ENCODE measurements at places on chromosomes 12 and 14.

DNA sequence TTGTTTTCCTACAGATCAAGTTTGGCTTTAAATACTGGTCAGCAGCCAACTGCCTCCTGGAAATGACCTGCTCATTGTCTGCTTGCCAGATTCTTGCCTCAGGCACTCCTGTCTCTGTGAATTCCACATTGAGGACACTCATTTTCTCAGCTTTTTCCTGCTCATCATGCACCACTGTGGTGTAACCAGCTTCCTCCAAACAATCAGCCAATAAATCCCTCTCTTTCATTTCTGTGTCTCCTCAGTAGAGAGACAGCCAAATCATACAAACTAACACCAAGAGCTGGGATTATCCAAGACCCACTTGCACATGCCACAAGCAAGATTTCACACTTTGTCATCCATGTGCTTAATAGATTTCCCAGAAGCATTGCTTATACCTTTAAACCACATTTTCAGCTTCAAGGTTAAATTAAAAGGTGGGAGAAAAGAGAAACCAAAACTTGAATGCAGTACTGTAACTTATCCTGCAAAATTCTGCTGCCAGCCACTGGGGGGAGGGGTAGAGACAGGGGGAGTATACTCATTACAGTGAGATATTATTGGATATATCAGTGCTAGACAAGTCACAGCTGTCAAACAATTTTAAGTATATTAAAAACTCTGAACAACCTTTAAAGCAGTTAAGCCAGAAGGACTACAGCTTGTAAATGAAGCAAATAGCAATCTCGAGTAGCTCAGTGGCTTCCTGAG is 105.0 kb downstream of the PPP2R5E start:
- DNase-seq = peak; percentile 71

DNA sequence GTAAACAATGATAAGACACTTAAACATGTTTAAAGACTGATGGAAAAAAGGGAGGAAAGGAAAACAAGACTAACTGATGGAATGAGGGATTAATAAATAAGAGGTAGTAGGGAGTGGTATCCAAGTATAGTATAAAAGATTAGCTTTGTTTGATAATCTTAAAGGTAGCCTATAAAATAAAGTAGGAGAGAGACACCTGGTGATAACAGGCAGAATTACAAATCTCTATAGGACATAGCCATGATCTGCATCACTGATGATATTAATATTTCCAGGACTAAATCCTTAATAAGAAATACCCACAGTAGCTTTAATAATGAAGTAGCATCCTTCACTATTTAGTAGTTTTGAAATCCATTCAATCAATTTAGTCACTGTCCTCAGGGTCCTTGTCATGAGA is 30.4 kb downstream of the DLGAP5 start:
- DNase-seq = no peak

GRCh38 chr14:46940611-46941010 is 289.0 kb upstream of the RPL10L start:
- DNase-seq = no peak

GRCh38 chr12:25063873-25064628 is 115.2 kb upstream of the BCAT1 start:
- DNase-seq = no peak

DNA sequence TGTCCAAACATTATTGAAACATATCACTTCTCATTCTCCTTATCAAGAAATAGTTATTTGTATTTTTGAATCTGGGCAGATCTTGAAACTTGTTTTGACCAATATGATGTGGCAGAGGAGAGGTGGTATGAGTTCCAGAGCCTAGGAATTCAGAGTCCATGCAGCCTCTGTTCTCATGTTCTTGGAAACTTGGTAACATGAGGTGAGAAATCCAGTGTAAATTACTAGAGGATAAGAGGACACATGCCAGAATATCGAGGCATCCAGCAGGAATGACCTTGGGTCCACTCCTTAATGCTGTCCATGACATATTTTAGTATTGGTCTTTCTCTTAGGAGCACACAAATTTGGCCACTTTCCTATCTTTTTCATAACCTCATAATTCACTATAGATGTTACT is 1374.6 kb downstream of the FSCB start:
- DNase-seq = no peak

DNA sequence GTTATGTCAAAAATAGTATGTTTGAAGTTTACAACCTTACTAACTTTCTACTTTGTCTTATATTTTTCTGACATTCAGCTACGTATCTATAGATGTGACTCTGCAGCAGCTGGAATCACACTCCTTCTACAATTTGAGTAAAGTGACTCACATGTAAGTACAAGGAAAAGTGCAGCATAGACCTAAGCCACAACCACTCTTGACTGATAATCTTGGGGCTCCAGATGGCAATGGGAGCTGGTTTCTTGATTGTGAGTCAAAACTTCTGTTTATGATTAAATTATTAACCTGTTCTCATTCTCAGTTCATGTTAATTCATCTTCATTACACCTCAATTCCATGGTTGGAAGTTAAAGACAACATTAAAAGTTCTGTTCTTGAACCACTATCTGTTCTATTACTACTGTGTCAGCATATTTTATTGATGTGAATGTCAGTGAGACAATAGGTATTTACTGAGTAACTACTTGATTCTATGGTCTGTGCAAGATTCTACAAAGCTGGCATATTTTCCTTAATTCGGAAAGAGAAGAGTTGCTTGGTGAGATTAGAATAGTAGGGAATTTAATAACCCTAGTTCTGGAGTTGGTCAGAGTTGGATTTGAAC is 112.9 kb downstream of the TSHR start:
- no peak for DNase-seq

DNA sequence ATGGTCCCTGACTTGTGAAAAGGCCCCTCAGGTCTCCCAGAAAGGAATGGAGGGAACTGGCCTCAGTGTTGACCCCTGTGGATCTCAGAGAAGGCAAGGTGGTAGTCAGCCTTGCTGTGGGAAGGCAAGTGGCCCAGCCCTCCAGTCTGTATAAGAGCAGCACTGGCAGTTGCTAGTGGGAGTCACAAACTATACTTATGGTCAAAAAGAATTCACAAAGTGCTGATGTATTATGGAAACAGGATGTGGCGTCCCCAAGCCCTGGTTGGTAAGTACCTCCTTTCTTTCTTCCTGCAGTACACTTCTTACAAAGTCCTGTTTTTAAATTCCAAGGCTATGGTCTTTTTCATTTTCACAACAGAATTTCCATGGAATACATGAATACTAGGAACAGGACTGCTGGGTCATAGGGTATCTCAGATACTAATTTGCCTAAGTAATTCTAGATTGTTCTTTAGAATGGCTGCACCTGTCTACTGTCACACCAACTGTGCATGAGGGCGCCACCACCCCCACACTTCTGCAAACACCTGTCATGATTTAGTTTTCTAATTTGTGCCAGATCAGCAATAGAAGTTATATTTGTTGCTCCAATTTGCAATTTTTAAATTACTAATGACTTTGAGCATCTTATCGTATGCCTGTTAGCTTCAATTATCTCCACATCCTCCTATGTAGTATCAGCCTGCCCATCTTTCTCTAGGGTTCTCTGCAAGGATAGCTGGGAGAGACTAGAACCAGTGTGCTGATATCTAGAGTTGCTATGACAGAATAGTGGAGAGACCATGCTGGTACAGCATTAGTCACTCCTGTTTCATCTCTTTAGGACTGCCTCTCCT is 40.7 kb upstream of the TMEM263 start:
- DNase-seq = no peak

- DNase-seq = no peak
These were observed 3.1 kb downstream of the DHRS2 start for GRCh38 chr14:23639048-23639890.

DNA sequence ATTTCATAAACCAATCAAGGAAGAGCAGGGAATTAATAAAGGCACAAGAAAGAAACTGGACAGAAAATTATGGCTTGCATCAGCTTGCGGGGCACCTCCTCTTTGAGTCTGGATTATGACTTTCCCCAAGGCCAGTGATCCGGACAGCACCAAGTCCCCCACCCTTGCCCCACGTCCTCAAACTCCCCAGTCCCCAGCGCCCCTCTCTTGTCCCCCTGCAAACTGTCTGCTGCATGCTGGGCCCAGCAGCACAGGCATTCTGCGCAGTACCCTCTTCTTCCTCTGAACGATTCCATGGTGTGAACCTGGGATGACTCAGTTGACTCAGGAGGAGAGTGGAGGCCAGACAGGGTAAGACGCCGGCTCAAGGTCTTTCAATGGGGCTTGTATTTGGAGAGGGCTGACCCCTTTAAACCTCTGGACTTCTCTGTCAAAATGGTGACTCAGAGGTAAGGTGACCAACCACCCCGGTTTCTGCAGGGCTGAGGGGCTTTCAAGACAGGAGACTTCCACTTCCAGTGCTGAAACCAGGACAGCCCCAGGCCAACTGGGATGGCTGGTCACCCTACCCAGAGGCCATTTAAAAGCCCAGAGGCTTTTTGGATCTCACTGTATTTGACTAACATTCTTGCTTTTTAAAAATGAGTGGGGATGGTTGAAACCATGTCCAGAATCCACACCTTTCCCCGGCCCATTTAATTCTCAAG is 13.5 kb downstream of the C14orf132 start:
- DNase-seq = peak; percentile 40

DNA sequence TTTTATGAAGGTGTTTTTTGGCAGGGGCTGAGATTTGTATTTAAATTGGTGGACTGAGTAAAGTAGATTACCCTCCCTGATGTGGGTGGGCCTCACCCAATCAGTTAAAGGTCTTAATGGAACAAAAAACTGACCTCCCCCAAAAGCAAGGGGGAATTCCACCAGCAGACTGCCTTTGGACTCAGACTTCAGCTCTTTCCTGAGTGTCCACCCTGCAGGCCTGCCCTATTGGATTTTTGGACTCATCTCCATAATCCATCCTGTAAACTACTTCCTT is 228.4 kb upstream of the CAND1 start:
- DNase-seq = no peak

DNA sequence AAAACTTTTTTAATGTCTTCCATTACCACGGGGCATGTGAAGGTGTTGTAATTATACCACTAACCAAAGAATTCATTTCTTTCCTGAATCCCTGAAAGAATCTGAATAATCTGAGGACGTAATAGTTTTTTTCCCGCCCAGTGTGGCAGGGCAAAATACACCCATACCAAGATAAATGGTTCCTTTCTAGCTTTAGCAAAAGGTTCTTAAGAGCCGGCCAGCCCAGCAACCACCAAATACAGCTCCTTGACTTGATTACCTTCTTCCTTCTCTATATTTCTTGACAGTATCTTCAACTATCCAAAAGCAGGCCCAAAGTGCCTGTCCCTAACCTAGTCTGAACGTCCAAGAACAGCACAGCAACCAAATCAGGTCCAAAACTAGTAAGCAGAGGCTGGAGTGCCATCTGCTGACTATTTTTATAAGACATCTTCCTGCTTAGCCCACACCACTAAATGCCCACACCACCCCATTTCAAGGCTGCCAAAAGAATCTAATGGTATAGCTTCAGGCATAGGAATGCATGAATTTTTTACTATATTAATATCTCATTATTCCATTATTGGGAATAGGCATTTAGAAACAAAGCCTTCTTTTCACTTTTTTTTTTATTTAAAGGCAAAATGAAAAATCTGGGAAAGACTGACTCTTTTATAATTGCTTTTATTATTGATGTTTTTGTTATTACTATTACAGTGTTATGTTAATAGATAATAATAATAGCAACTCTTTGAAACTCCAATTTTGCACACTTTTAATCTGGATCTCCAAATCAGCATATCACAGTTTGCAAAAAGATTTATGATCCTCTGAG is 524.4 kb downstream of the MED13L start:
- peak; percentile 10 for DNase-seq

DNA sequence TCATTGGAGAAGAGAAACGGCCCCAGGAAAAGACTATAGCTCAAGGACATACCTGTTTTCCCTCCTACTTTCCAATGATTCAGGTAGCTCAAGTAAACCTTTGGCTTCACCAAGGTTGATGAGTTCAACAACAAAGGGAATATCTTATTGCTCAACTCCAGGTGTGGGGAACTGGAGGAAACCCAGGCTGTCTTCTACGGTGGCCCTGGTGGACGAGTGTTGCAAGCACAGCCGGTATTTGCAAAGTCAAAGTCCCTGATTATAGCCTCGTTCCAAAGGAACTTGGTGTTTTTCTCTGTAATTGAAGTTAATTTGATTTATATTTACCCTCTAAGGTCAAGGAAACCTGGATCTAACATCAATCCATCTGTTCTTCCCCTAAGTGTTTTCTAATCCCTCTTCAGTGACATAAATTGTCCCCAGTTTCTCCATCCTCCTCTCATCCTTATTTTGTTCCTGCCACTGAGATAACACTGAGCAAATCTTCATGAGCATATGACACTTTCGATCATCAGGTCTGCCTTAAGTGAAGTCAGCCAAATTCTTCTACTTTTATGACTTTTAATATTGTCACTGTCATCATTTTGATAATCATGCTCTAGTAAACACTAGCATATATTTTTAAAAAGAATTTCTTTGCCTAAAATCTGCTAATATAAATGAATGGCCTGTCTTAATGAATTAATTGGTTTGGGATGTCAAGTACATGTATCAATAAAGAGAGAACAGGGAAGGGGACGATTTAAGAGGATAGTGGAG is 174.6 kb upstream of the TBX3 start:
- DNase-seq = no peak

GRCh38 chr12:14562279-14562678 is 5.4 kb downstream of the PLBD1 start:
- DNase-seq = no peak

GRCh38 chr12:114122016-114122415 is 155.9 kb upstream of the RBM19 start:
- DNase-seq = no peak

- DNase-seq = no peak
These were observed 163.7 kb upstream of the NOVA1 start for GRCh38 chr14:26761532-26761931.

- DNase-seq = no peak
These were observed 17.4 kb downstream of the VASH1 start for GRCh38 chr14:76778546-76779215.

DNA sequence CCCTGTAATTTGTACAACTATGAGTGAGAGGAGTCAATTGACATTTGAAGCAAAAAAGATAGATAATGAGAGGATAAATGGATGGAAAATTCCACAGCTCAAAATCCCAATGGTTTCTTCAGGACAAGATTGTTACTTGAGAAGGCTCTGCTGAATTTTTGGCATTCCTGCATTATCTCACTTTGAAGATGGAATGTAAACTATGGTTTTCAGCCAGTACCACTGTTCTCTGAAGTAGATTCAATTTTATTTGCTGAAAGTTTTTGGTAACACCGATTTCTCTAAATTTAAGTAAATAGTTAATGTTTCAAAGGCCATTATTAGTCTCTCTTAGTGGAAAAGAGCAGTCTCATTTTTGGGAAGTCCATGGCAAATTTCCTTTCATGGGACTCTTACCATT is 121.9 kb upstream of the SLC38A2 start:
- no peak for DNase-seq

DNA sequence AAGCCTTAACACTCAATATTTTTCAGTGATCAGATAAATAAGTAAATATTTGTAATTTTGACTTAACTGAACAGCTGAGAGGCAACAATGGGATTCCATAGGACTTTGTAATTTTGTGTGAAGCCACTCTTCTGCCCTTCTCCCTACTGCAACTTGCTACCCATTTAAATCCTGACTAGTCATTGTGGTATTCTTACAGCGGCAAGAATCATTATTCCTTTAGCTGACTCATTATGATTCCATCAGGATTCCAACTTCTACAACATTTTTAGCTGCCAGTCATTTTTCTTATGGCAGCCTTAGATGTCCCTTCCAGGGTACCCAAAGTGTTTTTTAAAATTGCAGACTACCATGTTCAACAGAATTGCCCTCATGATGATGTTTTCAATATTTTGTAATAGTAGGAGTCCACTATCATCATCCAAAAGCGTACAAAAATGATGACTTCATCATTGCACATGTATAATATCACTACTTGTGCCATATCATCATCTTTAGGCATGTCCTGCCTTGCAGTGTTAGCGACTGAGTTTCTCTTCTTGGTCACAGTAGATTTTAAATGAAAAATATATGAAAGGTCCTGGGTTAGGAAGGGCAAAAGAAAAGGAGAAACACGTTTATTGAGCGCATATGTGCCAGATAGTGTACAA is 5.1 kb upstream of the MAGOHB start:
- DNase-seq = peak; percentile 30
